ENCODE measurements at places on chromosomes 12 and 14.

DNA sequence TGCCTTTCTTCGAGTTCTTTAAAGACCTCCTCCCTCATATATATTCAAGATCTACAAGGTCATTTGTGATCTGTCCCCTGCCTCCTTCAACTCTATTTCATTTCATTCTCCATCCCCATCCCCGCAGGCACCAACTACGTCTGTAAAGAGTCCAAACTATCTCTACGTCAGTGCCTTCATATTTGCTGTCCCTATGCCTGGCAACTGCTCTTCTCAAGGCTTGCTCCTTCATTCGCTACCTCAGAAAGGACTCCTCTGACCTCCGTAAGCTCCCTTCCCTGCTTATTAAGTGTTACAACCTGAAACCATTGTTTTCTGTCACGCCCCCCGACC lies 650 bp downstream of the LLPH start:
- no peak for DNase-seq

- no peak for DNase-seq
Measured at GRCh38 chr12:18206198-18206597, 55.1 kb upstream of the PIK3C2G start.

GRCh38 chr14:52802597-52802996 lies 11.2 kb upstream of the GNPNAT1 start:
- DNase-seq, result no peak

DNA sequence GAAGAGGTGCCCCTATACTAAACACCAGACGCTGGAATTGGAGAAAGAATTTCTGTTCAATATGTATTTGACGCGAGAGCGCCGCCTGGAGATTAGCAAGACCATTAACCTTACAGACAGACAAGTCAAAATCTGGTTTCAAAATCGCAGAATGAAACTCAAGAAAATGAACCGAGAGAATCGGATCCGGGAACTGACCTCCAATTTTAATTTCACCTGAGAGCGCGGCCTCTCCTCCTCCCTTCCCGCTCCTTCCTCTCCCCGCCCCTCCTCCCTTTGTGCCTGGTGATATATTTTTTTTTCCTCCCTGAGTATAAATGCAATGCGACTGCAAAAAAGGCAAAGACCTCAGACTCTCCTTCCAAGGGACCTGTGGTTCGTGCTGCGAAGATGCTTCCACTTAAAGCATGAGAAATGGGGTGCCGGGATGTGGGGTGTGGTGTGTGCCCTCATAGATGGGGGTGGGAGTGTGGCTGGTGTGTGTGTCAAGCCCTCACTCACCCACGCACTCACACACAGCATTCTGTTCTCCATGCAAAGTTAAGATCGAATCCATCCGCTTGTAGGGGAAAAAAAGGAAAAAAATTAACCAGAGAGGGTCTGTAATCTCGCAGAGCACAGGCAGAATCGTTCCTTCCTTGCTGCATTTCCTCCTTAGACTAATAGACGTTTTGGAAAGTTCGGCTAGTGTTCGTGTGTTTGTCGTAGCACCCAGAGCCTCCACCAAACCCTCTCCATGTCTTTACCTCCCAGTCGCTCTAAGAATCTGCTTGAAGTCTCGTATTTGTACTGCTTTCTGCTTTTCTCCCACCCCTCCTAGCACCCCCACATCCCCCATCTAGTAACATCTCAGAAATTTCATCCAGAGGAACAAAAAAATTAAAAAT lies 4.5 kb downstream of the HOXC10 start:
- DNase-seq, result no peak

DNA sequence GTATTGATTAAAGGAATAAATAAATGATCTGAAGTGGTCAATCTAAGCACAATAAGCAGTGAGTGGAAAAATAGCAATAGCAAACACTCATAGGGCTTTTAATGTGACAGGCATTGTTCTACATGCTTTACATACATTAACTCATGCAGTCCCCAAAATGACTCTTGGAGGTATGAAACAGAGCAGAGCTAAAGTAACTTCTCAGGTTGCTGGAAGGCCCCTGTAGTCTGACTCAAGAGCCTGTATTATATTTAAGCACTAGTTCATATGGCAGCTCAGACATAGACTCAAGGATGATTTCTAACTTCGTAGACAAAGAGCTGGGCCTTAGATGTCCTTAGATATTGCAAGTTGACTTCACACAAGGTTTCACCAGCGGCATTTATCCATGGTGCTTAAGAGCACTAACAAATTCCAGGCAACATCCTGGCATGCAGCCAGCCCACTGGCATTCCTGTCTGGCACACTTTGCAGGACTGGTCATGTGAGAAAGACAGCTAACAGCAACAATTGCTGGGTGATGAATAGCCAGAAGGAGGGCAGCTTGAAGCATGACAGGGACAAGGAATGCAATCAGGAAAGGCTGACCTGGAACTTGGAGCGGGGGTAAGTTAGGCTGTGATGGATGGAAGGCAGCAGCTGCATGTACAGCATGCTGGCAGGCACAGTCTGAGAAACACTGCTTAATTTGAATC lies 22.9 kb upstream of the KTN1 start:
- DNase-seq, result peak; percentile 51

GRCh38 chr12:90193500-90193899 lies 484.9 kb upstream of the ATP2B1 start:
- DNase-seq, result no peak

DNA sequence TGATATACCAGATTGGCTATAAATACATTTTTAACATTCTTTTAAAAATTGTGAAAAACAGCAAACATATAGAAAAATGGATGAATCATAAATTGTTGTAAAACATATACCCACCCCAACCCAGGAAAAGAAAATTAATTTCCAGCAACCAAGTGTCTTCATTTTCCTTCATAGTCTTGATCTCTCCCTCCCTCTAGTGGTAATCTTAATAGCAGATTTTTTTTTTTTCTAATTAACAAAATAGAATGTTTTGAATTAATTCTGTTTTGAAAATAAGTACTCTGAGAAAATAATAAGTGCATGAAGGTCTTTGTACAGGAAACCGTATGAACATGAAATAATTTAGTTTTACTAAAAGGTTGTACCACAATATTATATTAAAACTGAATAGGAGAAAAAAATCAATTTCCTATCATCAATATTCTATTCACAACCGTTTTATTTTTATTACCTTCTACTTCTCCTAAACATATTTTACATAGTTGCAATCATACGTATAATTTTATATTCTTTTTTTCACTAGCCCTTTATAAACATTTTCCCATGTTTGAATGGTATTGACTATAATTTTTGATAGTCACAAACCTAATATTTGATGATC lies 7.0 kb downstream of the ETNK1 start:
- no peak for DNase-seq

GRCh38 chr12:121803861-121804416 lies at the start of gene SETD1B:
Gene SETD1B (plus strand): TSS chr12:121804009. CDS start chr12:121804738, 729 bp downstream.
- peak; percentile 83 for DNase-seq

- no peak for DNase-seq
Measured at GRCh38 chr14:104509673-104510072, 69.9 kb upstream of the C14orf180 start.

DNA sequence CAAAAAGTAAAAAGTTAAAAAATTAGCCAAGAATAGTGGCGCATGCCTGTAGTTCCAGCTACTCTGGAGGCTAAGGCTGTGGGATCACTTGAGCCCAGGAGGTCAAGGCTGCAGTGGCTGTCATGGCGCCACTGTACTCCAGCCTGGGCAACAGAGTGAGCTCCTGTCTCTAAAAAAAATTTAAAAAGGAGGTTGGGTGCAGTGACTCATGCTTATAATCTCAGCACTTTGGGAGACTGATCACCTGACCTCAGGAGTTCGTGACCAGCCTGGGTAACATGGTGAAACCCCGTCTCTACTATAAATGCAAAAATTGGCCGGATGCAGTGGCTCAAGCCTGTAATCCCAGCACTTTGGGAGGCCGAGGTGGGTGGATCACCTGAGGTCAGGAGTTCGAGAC lies 8.2 kb upstream of the YLPM1 start:
- no peak for DNase-seq

- DNase-seq, result no peak
Measured at GRCh38 chr14:24900269-24901100, 149.5 kb downstream of the STXBP6 start.

DNA sequence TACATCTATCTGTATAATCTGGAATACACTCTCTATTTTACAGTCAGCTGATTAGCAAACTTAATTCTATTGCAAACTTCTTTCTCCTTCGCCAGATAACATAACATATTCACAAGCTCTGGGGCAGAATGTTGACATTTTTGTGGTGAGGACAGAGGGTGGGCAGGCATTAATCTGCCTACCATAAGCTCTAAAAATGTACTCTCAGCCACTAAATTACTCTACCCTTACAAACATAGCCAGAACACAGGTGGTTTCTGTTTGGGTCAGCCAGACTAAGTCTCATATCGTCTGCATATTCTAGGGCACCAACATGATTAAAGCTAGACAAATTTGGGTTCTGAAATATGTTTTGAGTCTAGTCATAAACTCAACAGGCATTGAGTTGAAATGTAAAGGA lies 90.1 kb downstream of the SLC6A15 start:
- no peak for DNase-seq

DNA sequence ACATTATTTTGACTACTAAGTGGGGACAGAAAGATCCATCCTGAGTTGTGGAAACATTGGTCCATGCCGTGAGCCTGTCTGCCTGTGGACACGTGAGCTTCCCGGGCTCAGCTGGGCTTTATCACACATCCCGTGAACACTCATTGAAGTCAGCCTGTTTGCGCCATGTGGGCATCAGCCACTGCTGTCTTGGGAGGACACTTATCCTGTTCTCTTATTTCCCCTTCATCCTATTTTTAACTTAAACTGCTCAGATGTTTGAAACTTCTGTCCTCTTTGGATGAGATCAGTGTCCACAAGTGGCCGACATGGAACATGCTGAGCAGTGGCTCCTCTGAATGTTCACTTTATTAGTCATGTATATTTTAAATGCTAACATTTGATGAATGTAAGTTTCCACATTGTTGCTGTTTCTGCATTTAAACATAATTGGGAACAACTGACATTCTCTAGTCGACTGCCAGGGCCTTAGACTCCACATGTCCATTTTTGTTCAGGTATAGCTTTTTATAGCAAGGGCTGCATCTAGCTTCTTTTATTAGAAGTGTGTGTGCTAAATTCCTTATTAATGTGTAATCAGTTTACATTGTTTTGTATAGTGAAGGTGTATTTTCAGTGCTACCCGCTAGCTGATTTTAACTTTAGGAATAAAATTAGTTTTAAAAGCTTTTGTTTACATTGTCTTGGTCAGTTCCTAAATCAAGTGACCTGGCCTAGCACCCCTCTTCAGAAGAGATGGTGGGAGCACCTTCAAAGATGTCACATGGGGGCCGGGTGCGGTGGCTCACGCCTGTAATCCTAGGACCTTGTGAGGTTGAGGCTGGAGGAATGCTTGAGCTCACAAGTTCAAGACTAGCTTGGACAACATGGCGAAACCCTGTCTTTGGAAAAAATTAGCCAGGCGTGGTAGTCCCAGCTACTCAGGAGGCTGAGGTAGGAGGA lies 24.0 kb downstream of the RNF34 start:
- no peak for DNase-seq

DNA sequence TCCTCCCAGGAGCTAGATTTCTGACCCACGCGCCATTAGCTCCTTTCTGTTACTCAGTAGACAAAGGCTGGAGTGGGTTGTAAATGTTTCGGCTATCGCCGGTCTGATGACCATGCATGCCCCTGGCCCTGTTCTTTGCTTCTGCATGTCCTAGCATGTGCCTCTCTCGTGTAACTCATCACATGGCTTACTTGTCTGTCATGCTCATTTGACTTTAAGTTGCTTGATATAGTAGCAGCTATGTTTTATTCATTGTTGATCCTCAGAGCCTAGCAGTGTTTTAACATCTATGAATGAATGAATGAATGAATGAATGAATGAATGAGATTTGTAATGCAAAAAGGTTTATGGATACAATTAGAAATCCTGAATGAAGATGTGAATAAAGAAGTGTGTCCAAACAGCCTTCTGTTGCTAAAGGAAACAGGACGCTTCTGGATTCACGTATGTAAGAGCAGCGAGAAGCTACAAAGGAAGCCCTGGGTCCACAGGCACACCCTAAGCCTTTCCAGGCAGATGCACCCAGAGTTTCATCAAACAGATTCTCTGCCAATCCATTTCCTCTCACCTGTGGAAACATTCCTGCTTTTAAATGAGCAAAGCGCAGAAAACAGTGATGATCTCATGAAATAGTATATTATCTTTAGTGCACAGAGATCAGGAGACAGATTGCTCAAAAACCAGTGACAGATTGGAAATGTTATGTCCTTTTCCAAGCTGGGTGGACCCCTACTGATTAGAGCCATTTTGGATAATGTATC lies 3.4 kb downstream of the GSG1 start:
- no peak for DNase-seq

DNA sequence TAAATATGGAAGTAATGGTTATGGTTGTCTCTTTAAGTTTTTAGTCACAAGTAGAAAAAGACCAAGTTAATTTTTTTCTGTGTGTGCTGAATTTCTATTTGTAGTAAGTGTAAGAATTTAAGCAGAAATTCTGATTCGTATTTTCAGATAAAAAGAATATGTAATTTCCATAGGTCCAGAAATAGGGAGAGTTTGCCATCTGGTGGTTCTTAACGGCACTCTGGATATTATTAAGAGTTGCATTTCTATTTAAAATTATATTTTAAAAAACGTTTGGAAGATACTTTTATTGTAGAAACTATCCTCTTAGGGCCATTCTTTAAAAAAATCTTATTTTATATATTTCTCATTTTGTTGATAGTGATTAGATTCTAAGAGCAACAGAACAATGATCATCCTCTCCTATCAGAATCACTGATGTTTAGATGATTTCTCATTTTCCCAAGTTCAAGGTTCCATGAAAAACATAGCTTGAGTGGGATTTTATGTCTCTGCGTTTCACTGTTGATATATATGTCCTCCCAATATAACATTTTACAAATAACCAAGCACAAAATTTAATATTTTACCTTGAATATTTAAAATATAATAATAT lies 88.3 kb downstream of the LRRK2 start:
- DNase-seq, result no peak

GRCh38 chr14:89787525-89787924 lies 167.0 kb downstream of the EFCAB11 start:
- DNase-seq, result no peak
